ENCODE measurements at places on chromosomes 1 and 21. TPM values are rescaled to one million over a fixed set of nuclear protein-coding genes. Genes with fewer than 3 reads are reported as not detected.

DNA sequence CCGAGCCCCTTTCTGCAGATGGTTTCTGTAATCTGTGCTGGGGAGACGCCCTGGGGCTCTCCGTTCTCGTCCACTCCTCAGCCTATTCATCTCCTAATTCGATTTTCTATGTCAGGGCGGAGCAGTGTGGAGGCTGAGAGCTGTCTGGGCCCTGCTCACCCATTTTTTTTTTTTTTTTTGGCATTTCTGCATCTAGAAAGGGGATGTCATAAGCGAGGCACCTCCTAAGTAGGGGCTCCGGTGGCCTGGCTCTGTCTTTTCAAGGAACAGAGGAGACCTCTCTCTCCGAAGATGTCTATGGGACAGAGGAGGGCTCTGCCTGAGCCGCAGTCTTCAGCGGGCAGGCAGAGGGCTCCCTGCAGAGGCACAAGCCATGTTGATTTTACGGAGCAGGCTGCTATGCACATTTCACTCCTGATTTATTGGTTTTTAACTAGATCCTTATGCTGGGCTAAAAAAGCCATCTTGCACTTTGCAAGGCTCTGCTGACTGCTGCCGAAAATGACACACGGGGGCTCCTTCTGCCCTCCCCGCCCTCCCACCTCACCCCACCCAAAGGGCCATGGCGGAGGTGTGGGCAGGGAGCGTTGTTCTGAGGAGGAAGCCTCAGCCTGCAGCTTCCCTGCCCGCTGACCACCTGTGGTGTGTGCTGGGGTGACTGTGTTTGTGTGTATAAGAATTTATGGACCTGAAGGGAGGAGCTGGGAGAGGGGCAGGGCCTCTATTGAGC is 71.0 kb downstream of the FOXD2 start:
- no peak for DNase-seq

- DNase-seq = no peak
Observed at GRCh38 chr1:45585110-45585426, 1.2 kb downstream of the NASP start.

KRTAP11-1 gene
- polyA plus RNA-seq = not detected

- DNase-seq = no peak
Observed at GRCh38 chr1:43274125-43274803, 4.5 kb downstream of the TMEM125 start.

- DNase-seq = no peak
Observed at GRCh38 chr1:117089996-117090395, 29.9 kb downstream of the TTF2 start.

- no peak for DNase-seq
Observed at GRCh38 chr1:45344499-45344898, 4.3 kb upstream of the MUTYH start.

DNA sequence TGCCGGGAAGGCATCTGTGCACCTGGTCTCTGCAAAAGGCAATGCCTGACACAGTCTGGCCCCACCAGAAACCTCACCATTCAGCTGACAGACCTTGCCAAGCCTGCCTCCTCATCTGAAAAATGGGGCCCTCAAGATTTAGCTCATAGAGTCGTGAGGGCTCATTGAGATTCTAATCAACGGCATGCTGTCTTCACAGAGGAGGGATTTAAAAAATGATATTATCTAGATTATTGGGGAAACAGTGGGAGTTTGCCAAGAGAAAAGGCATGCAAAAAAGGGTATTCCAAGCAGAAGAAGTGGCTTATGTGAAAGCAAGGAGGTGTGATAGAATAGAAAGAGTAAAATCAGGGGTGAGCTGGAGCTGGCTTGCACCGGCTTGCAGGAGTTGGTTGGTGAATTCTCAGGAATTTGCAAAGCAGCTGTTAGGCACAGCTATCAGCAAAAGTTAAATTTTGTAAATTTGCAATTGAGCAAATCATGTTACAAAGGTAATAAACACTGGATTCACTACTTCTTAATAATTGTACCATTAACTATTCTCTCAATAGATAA is 91.7 kb upstream of the WNT4 start:
- DNase-seq = no peak

C4BPA gene
- 0.11 TPM for polyA plus RNA-seq

- no peak for DNase-seq
Observed at GRCh38 chr21:45366476-45366875, 38.5 kb upstream of the COL18A1 start.

SPATA21 gene
- polyA plus RNA-seq = not detected

DNA sequence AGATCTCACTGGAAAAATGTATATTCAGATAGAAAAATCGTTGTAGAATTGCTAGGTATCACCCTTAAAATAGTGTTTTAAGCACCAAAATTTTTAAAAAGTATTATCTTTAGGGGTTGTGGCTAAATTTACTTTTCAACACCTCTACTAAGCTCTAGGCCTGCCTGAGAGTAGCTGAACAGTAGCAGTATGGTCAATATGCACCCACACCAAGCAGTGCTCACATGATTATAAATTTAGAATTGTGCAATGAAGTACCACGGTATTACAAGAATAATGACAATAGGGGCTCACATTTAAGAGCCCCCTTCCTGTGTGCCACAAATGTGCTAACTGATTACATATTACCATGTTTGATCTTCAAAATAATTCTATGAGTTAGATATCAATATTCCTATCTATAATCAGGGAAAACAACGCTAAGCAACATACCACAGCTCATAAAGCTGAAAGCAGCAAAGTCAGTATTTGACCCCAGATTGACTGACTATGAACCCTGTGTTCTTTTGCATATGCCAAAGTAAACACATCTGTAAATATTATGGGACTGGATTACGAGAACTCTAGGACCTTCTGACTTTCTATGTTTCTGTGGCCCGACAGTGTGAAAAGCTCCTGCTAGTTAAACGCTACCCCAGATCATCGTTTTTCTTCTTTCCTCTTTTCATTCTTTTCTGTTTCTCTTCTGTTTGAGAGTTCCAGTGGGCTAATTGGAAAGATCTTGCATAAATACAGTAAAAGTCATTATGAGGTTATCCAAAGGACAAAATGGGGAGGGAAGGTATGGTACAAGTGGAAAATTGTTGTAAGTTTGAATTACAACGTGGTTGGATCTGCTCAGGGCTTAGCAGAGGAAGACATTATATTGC is 201.1 kb upstream of the C1orf87 start:
- no peak for DNase-seq

DNA sequence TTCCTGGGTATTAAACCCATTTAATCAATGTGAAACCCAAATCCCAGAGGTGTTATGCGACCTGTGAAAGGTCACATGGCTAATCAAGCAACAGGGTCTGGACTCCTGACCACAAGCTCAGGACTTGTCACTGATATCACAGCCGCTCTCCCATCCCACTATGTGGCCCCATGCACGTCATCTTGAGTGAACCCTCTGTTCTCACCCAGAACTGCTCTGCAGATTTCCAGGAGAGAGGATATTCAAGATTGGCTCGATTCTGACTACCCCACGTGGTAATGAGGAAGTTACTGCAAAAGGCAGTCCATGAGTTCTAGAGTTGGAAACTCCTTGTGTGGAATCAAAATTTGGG is 173.5 kb upstream of the ETV3 start:
- no peak for DNase-seq

DNA sequence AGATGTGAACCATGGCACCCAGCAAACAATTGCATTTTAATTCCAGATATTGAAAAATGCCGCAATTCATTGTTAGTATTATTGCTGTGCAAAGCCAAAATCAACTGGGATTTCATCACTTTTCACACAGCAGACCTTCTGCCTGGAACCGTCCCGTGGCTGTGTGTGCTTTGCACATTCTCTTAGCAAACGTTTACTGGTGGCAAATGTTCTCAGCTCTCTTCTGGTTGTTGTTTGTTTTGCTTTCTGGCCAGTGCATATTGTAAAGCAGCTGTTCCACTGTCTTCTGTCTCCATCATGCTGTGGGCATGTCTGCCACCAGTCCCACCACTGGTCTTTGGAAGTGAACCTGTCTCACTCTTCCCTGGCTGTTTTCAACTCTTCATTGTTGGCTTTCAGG is 19.8 kb upstream of the TTLL10 start:
- DNase-seq = no peak

All from spinal cord (tissue), 10 donors.